T-cell (primary cell): ENCODE measurements at places on chromosomes 2 and 18. TPM values are rescaled to one million over a fixed set of nuclear protein-coding genes. Genes with fewer than 3 reads are reported as not detected.

SFT2D3 gene
- total RNA-seq, result 12.4 TPM

COQ10B gene
- total RNA-seq, result 27.4 TPM

EVX2 gene
- total RNA-seq, result not detected

CNGA3 gene
- not detected for total RNA-seq

- no peaks in the 10 kb centered on the region for H3K36me3 ChIP-seq
- no peak for DNase-seq
- no peaks in the 10 kb centered on the region for H3K4me1 ChIP-seq
- no peaks in the 10 kb centered on the region for H3K27me3 ChIP-seq
These were observed 357.4 kb upstream of the SLC39A10 start for GRCh38 chr2:195299600-195299999.

DNA sequence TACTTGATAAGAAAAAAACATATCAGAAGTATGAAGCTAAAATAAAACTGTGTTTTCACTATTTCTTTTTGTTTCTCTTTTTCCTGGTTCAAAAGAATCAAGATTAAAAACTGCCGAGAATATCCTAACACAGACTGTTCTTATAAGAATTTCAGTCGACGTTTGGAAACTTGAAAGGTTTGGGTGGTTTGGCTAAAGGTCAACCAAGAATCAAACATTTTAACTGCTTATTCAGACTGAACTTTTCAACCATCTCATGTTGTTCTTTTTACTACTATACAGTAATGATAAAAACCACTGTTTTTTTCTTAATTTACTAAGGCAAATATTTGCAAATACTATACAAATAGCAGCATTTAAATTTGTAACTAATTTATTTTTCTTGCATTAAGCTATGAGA lies 308.5 kb upstream of the TFPI start:
- no peak overlapping the region for H3K4me3 ChIP-seq
- no peaks in the 10 kb centered on the region for H3K36me3 ChIP-seq
- H3K4me1 ChIP-seq, result no peaks in the 10 kb centered on the region
- DNase-seq, result no peak
- H3K27ac ChIP-seq, result no peak overlapping the region
- H3K27me3 ChIP-seq, result peaks cover under 1% of the 10 kb centered on the region

DNA sequence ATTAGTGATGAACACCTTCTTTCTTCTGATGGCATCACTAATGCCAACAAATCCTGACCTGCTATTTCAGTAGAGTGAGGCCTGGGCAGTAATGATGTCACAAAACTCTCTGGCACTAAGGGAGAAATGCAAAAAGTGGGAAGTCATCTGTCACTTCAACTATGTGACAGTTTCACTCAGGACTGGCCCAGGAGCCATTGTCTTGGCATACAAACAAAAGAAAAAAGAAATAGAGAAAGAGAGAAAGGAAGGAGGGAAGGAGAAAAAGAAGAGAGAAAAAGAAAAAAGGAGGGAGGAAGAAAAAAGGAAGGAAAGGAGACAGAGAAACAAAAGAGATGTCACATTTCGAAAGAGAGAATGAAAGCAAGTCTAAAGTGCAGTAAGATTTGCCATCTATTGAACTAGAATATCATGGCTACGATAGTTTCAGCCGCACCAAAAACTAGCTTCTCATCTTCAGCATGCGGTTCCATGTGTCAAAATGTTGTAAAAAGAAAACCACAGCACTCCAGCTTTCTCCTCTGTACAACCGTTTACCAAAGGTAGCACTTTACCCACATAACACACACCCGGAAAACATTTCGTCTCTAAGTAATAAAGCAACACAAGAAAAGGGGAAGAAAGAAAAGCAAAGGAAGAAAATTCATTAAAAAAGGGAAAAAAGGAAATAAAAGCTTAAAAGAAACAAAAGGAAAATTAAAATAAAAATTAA lies 50.1 kb downstream of the CD226 start:
- H3K27me3 ChIP-seq, result no peaks in the 10 kb centered on the region
- H3K4me1 ChIP-seq, result peaks cover 38% of the 10 kb centered on the region
- H3K36me3 ChIP-seq, result peaks cover 2% of the 10 kb centered on the region
- peak overlapping the region; percentile 46 for H3K4me3 ChIP-seq
- H3K27ac ChIP-seq, result peak overlapping the region; percentile 92
- DNase-seq, result no peak

DNA sequence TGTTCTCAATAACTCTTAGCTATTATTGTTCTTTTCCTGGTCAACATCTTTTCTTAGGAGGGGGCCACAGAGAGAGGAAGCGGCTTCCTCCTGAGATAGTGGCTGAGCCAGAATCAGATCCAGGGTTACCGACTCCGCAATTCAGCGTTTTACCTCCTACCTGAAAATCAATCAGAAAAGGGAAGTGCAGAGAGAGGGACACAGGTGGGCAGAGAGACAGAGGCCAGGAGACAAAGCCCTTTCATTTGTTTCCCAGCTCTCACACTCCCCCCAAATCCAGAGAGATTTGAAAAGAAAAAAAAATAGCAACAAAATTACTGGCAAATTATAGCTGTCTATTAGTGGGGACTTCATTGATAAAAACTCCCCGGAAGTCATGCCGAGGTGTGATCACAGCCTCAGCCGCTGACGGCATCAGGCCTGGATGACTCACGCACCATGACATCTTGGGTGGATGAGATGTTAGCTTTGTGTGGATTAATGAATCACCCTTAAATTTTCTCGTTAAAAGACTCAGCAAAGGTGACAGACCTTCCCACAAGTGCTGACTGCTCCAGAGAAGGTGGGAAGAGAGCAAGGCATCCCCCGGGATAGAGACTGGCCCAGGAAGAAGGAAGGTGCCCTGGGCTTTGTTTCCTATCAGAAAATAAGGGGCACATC lies 120.7 kb downstream of the LOXHD1 start:
- no peak for DNase-seq
- no peaks in the 10 kb centered on the region for H3K36me3 ChIP-seq
- H3K27ac ChIP-seq, result no peak overlapping the region
- no peak overlapping the region for H3K4me3 ChIP-seq

DNA sequence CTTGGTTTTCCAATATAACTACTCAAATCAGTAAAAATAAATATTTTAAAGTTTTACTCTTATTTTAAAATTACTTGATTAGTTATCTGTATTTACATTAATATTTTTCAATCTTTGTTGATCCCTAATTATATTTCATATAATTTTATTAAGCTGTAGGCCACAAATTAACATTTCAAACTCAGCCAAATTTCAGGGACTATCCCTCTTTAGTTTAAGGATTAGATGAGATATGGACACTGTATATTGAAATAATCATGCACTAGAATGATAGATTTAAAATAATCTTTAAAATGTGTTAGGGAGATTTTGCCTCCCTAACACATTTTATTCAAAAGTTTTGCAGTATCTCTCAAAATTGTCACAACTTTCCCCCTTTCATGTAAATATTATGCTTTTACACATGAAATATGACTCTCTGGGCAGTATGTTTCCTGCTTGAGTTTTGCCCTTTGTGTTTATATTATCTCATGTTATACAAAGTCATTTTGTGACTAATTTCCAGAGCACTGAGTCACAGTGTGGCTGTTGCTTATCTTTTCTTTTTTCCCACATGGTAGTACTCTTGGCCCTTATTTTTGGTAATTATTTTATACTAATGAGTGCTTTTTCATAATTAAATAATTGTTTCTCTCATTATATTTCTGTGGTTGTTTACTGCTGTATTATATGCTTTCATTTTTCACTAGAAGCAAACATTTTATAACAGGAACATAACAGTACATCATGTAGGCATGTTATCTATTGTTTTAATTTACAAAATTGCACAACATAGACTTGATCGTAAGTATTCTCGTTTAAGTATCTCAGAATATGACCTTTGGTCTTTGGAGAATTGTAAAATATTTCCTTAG lies 1.2 kb downstream of the TFPI start:
- H3K27ac ChIP-seq, result no peak overlapping the region
- H3K4me3 ChIP-seq, result no peak overlapping the region
- H3K36me3 ChIP-seq, result no peaks in the 10 kb centered on the region
- no peaks in the 10 kb centered on the region for H3K4me1 ChIP-seq
- H3K27me3 ChIP-seq, result no peaks in the 10 kb centered on the region
- no peak for DNase-seq

GRCh38 chr2:24175631-24176187 lies 856 bp downstream of the FAM228A start:
- H3K27me3 ChIP-seq, result no peaks in the 10 kb centered on the region
- DNase-seq, result no peak
- H3K27ac ChIP-seq, result no peak overlapping the region
- H3K36me3 ChIP-seq, result no peaks in the 10 kb centered on the region
- no peak overlapping the region for H3K4me3 ChIP-seq
- H3K4me1 ChIP-seq, result no peaks in the 10 kb centered on the region

GRCh38 chr2:118122594-118123281 lies 34.5 kb downstream of the INSIG2 start:
- no peak for DNase-seq
- peaks cover 9% of the 10 kb centered on the region for H3K27me3 ChIP-seq
- H3K4me3 ChIP-seq, result no peak overlapping the region
- no peaks in the 10 kb centered on the region for H3K36me3 ChIP-seq
- H3K27ac ChIP-seq, result no peak overlapping the region
- no peaks in the 10 kb centered on the region for H3K4me1 ChIP-seq

DNA sequence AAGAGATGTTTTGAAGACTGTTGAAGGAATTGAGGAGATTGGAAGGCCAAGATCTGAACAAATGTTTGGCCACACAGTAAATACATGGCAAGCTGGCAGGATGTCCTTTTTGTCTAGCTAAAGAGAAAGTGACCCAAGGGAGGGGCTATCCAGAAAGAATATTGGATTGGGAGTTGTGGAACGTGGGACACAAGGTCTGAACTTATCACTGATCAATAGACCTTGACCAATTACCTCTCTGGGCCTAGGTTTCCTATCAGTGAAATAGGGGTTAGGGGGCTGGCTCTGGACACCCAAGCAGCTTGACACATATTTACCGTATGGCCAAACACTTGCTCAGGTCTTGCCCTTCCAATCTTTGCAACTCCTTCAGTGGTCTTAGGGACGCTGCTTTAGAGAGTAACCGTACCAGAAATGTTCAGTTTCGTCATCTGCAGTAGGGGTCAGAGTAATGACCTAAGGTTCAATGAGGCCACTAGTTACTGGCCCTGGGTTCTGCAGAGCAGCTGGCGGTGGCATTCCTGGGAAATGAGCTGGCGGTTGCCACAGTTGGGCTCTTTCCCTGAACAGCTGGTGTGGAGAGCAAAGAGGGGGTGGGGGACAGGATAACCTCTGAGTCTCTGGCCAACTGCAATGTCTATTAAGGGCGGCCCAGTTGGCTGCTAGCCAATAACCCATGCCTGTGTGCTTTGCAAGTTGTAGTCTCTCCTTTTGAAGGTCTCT lies 70.1 kb upstream of the STPG4 start:
- H3K4me1 ChIP-seq, result no peaks in the 10 kb centered on the region
- H3K27ac ChIP-seq, result no peak overlapping the region
- no peak for DNase-seq
- H3K36me3 ChIP-seq, result no peaks in the 10 kb centered on the region
- no peak overlapping the region for H3K4me3 ChIP-seq

GRCh38 chr2:28287256-28287915 lies 105.3 kb upstream of the FOSL2 start:
- no peaks in the 10 kb centered on the region for H3K4me1 ChIP-seq
- H3K27ac ChIP-seq, result no peak overlapping the region
- H3K4me3 ChIP-seq, result no peak overlapping the region

- no peaks in the 10 kb centered on the region for H3K4me1 ChIP-seq
- H3K4me3 ChIP-seq, result no peak overlapping the region
- H3K27me3 ChIP-seq, result peaks cover 2% of the 10 kb centered on the region
- H3K27ac ChIP-seq, result no peak overlapping the region
- no peaks in the 10 kb centered on the region for H3K36me3 ChIP-seq
These were observed 40.7 kb upstream of the EGR4 start for GRCh38 chr2:73334045-73334444.

- H3K36me3 ChIP-seq, result peaks cover 12% of the 10 kb centered on the region
- no peak for DNase-seq
- H3K27me3 ChIP-seq, result no peaks in the 10 kb centered on the region
- H3K4me1 ChIP-seq, result no peaks in the 10 kb centered on the region
- no peak overlapping the region for H3K27ac ChIP-seq
These were observed 50.1 kb downstream of the THUMPD2 start for GRCh38 chr2:39728941-39729351.

DNA sequence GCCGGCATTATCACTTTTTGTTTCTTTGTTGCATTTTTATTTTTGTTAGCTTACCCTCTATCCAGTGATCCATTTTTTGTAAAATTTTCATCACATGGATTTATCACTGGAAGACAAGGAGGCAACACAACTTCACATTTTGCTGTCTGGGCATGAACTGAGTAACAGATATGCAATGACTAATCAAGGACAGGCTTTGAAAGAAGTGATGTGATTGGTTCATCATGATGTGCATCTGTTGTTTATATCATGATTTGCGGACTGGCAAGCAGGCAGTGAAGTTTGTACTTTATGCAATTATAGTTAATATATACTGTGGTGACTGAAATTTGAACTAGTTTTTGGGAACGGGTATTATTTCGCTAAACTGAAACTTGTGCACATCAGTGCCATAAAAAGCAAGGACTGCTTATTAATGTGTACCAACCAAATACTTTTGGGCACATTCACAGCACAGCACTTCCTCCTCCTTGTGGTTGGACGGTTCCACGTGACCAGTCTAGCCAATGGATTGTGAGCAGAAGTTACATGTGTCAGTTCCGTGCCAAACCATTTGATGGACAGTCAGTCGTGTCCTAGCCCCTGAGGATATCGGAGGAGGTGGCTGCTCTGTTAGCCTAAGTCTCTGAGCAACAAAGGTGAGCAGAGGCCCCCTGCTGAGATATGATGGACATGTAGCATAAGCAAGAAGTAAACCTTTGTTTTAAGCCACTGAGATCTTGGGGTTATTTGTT lies 201.4 kb upstream of the SIX2 start:
- no peaks in the 10 kb centered on the region for H3K4me1 ChIP-seq
- H3K4me3 ChIP-seq, result no peak overlapping the region

DNA sequence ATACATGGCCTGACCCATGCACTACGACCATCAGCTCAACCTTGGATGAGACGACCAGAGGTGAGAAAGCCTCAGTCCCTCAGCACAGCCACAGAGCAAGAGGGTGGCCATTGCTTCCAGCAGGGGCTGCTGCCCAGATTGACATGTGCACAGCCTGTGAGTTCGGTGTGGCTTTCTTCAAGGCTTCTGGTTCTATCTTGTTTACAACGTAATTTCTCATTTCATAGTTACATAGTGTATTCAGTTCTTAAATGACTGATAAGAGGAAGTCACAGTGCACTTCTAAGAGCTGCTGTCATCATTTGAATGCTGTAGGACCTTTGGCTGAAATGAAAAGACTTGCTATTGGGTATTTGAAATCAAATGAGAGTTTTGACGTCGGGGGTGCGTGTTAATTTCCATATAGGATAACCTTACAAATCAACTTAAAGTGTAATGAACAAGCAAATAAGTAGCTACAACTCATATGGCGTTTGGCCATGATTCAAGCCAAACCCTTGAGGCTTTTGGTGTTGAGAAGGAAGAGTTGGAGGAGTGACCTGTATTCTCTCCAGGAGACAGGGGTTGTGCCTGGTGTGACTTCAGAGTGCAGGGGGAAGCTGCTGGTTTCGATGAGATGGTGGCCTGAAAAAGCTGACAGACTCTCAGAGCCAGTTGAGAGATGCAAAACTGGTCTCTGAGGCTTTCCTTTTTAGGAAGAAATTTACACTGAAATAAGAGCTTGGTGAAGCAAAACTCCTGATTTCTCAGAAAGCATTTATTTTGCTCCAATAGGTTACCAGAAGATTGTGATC lies 51.0 kb downstream of the TSHZ1 start:
- no peaks in the 10 kb centered on the region for H3K27me3 ChIP-seq
- H3K27ac ChIP-seq, result no peak overlapping the region
- peaks cover 3% of the 10 kb centered on the region for H3K4me1 ChIP-seq
- H3K36me3 ChIP-seq, result no peaks in the 10 kb centered on the region
- no peak for DNase-seq
